ENCODE measurements at places on chromosomes 11 and 22. TPM values are rescaled to one million over a fixed set of nuclear protein-coding genes. Genes with fewer than 3 reads are reported as not detected.

The OR2D2 gene
- total RNA-seq, result 0.36 TPM

The AMPD3 gene
- 14.3 TPM for total RNA-seq

The OR4C11 gene
- not detected for total RNA-seq

The CEP57 gene
- total RNA-seq, result 51.1 TPM

The OR4D5 gene
- not detected for total RNA-seq

The NAALAD2 gene
- 0.59 TPM for total RNA-seq
